T-helper 1 cell (primary cell): ENCODE measurements at places on chromosomes 12 and 14.
A peak's percentile ranks its signal among the peaks of the same experiment; 100 is the strongest.

DNA sequence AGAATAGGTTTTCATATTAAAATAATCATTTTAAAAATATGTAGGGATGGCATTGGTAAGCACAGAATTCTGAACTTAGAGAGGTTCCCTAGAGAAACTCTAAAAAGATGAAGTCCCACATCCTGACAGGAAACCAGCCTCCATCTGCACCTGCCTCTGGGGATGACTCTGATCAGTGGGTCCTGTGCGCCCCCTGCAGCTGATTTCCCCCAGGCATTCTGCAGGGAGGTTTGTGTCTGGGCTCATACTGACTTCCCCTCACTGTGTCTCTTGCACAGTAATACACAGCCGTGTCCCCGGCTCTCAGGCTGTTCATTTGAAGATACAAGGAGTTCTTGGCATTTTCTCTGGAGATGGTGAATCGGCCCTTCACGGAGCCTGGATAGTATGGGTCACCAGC lies 602.9 kb downstream of the TMEM121 start:
- peak; percentile 21 for DNase-seq

DNA sequence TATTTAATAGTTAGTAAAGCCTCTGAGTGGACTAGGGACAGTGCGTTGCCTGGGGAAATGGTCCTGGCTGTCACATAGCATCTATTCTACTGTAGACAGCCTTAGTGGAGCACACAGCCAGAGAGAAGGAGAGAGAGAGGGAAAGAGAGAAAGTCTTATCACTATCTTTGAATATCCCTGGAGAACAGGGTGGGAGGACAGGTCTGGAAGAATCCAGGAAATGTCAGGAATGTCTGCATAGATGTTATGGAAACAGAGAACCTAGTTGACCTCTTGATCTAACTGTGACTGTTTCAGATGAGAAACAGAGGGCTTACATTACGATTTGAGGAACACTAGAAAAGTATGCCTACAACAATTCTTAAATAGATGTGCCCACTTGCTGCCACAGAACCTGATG lies 92.8 kb downstream of the SLC15A5 start:
- no peak for DNase-seq

GRCh38 chr12:10404798-10405197 lies 4.8 kb downstream of the KLRC4 start:
- no peak for DNase-seq

- DNase-seq, result no peak
Observed at GRCh38 chr12:104490186-104490585, 33.4 kb downstream of the CHST11 start.

DNA sequence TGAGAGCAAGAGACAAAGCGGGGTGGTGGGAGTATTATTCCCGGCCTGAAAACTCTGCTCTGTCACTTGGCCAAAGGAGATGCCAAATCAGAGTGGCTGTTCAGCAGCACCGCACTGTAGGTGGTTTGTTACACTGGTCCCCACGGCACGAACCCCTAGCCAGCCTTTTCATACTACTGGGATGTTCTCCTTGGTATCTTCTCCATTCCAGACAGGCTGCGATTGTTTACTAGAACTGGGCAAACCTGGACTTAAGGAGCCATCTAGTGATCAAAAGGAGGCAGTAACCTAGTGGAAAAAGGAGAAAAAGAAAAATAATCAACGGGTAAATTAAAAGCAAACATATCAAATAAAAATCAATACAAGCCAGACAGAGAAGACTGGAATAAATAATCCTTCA lies 58.9 kb upstream of the TMTC2 start:
- DNase-seq, result no peak

- no peak for DNase-seq
Observed at GRCh38 chr12:77940011-77940423, 109.3 kb downstream of the NAV3 start.

DNA sequence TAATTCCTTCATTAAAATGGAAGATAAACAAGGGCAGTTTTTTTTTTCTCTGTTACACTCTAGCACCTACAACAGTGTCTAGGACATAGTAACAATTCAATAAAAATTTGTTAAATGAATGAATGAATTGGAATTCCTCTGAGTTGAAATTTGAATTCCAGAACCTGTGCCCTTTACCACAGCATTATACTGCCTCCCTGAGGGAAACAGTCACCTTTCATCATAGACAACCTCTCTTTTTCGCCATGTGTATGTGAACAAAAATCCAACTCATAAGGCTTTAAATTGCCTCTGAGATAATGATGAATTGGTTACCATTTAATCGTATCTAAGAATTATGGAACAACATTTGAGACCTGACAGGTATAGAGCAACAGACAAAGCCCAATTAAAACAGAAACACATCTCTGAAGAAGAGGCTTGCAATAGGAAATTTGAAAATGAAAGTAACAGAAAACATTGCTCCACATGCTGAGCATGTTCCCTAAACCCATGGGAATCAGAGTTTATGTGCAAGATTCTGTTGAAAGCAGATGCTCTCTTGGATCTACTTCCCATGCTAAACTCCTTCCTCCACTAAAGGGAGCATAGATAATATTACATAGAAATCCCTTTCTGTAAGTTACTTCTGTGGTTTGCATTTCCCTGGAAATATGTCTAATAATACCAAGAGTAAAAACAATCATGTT lies 657.8 kb downstream of the GALC start:
- DNase-seq, result no peak

- no peak for DNase-seq
Observed at GRCh38 chr14:67385618-67386017, 25.5 kb downstream of the EIF2S1 start.

DNA sequence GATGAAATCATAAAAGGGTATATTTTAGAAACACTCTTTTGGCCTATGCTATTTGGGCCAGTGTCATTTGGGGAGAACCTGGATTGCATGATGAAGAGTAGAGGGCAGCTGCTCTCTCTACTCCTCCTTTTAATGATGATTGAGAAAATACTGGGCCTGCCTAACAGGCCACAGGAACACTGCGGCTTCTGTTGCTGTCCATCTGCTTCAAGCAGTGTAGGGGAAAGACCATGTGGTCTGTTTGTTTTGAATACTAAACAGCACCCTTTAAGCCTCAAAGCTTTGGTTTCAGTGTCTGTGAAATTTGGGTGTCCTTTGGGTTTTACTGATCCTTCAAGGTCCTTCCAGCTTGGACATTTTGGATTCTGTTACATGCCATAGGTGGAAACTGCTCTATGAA lies 78.0 kb downstream of the TTC6 start:
- DNase-seq, result no peak

DNA sequence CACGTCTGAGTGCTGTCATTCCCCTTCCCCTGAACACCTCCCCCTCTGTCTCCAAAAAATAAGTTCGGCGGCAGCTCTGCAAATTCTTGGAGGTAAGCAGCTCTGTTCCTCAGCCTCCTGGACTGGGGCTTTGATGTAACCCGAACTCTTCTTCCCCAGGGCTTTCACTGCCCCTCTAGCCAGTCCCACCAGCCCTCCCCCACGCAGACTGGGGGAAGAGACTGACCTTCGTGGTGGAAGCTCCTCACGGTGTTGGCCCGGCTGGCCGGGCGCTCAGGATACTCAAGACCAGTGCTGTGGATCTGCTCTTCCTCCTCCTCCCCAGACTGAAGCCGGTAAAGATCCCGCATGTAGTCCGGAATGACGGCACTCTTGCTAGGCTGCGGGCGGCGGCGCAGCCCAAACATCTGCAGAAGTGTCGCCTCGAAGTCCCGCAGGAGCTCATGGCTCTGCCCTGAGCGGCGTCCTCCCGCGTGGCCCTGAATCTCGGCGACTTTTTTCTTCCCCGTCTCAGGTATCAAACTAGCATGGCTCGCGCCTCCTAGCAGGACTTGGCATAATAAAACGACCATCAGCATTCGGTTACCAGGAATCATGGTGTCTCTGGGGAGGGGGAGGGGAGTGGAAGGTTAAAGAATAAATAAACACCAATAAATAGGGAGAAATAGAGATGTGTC lies 4.9 kb downstream of the BMP4 start:
- no peak for DNase-seq

GRCh38 chr12:4268329-4269181 lies 5.0 kb upstream of the CCND2 start:
- no peak for DNase-seq

- DNase-seq, result no peak
Observed at GRCh38 chr14:40312296-40312695, 880.1 kb upstream of the FBXO33 start.

DNA sequence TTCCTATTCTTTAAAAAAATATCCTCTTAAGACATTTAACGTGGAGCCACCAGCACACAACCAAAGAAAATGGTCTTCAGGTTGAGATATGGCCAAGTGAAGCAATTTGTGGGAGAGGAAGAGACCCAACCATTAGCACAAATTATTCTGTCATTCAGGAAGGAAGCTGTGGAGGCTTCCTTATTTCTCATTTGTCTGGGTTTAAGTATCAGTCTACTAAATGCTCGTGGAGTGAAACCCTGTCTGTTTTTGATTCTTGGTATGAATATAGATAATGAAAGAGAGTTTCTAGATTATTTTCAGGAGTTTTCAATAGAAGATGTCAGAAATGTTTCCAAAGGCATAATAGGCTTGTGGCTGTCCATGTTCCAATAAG lies 125.1 kb downstream of the GPR65 start:
- no peak for DNase-seq

GRCh38 chr12:124433147-124433874 lies 134.1 kb downstream of the NCOR2 start:
- no peak for DNase-seq

GRCh38 chr12:14284184-14284722 lies 81.2 kb upstream of the ATF7IP start:
- DNase-seq, result no peak

DNA sequence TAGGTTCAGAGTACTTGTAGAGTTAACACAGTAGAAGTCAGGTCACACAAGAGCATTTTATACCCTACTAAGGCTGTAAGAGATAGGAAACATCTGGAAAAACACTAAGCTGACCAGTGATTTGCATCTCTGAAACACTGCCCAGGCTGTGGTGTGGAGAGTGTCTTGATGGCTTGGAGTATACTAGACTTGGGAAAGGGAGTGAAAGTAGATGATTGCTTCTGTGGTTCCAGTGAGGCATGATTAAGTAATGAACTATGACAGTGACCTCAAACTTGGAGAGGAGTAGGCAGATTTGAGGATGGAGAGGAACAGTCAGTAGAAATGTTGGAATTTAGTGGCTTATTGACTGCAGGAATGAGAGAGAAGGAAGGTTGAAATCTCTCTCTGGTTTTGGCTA lies 201.2 kb downstream of the FLRT2 start:
- DNase-seq, result no peak

- no peak for DNase-seq
Observed at GRCh38 chr12:13093848-13094220, 9.6 kb downstream of the GSG1 start.

- peak; percentile 49 for DNase-seq
Observed at GRCh38 chr14:104650057-104650980, 39.1 kb upstream of the INF2 start.

DNA sequence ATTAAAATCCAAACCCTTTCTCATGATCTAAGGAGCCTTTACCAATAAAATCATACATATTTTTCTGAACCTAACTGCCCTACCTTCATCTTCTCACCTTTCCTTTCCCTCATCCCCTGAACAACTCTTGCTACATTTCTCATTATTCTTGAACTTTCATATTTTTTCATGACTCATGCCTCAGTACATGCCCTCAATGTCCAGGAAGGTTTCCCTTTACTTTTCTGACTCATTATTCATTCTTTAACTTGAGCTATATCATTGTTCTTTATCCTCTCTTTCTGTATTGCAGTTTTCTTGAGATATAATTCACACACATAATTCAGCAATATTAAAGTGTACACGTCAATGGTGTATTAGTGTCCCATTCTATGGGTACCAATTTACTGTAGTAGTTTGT lies 231.0 kb downstream of the ALG10B start:
- no peak for DNase-seq

DNA sequence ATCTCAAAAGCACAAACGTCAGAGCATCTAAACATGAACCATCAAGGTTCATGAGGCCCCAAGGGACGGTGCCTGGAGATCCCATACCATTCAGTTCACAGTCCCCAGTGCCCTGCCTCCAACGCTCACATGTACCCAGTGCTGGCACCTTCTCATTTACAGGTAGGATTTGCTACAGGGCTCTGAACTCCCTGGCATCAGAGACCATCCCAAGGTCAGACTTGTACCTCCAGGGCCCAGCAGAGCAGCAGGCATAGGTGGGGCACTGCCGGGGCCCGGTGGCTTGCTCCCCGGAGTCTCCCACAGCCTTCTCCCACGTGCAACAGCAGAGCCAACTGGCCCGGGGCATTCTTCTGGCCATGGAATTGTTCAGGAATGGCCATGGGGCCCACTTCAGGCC lies 114.8 kb downstream of the BCL11B start:
- DNase-seq, result no peak

GRCh38 chr12:116673681-116674111 lies 64.2 kb downstream of the SPRING1 start:
- DNase-seq, result peak; percentile 28

GRCh38 chr12:74499192-74499591 lies 38.4 kb upstream of the ATXN7L3B start:
- DNase-seq, result no peak

DNA sequence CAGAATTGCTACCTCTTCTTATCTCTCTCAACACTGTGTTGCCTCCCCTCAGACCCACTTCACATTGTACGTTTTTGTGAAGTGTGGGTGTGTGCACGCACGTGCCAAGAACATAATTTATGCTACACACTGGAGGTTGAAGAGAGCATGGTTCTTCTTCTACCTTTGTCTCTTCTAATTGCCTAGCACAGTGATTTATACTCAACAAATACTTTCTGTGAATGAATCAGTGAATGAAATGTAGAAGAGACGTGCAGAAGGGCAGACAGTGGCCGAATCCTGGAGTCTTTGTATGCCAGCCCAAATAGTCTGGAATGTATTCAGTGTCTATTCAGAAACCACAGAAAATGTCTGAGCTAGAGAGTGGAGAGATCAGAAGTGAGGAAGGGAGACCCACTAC lies 4.6 kb upstream of the SAMD4A start:
- DNase-seq, result no peak

- no peak for DNase-seq
Observed at GRCh38 chr12:92338671-92339070, 193.0 kb upstream of the BTG1 start.

DNA sequence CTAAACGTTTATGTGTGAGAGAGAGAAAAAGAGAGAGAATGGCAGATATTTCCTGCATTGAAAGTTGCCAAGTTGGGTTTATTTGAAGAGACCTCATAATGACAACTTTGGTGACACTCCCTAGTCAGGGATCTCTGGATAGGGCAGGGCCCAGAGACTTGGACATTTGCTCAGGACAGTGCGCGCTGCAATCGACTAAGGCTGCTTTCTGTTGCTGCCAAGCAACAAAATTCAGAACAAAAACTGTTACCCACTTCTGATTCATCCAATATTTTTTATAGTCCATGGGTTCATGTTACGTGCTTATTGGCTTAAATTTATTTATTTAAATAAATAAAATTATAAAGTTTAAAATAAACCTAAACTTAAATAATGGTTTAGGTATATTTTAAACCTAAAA lies 34.2 kb downstream of the PTGER2 start:
- DNase-seq, result no peak

- no peak for DNase-seq
Observed at GRCh38 chr12:106386813-106387535, 29.4 kb downstream of the POLR3B start.

GRCh38 chr12:113500782-113501311 lies 29.2 kb upstream of the LHX5 start:
- no peak for DNase-seq

GRCh38 chr14:89651805-89652204 lies 234.8 kb upstream of the FOXN3 start:
- no peak for DNase-seq
